ENCODE measurements at places on chromosomes 5 and 9. TPM values are rescaled to one million over a fixed set of nuclear protein-coding genes. Genes with fewer than 3 reads are reported as not detected.

DNA sequence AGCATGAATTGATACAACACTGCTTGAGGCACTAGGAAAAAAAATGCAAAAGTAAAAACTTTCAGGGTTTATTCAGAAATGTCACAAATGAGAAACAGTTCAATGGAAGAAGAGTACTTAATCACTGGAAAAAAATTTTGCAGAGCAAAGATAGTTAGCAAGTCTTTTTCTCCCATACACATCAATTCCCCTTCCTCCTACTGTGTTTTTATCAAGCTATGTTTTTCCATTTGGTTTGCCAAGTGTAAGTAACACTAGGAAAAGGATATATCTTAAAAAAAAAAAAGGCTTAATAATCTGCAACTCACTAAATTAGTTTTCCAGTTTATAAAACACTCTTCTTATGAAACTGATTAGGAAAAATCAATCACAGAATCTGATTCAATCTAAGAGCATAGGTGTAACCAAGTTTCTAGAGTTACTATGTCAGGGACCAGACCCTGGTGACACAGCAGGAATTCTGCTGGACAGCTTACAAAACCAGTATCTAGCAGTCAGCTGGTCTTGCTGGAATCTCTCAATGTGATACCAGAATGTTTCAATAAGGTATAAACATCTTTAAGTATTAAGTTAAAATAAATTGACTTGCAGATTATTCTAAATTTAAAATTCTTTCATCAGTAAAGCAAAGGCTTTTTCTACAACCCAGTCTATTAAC is 34.7 kb downstream of the RNF145 start:
- no peak for DNase-seq

- DNase-seq, result no peak
Measured at GRCh38 chr9:68653141-68653595, 51.9 kb upstream of the PIP5K1B start.

TAS2R1 gene
- total RNA-seq, result not detected

NFIB gene
- total RNA-seq, result 104 TPM

ENTPD2 gene
- total RNA-seq, result 0.82 TPM

IGFBPL1 gene
- 42.0 TPM for total RNA-seq

- no peak for DNase-seq
Measured at GRCh38 chr9:90086101-90086511, 481.3 kb downstream of the GADD45G start.

DNA sequence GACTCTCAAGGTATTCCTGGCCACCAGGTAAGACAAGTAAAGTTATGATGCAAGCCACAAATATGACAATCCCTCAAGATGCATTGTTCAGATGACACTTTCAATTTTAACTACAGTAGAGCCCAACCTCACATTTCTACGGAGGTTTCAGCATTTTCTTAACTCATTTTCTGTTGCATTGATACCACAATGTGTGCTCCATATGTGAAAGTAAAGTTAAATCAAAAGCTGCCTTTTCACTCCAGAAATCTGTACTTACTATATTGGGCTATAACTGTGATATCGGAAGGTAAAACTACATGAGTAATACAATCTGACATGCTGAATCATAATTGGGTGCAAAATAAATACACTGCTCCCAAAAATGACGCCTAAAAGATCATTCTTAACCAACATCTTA is 333.6 kb upstream of the MEF2C start:
- no peak for DNase-seq
